ENCODE measurements at places on chromosomes 12 and 14.

- no peak for DNase-seq
These were observed 159.0 kb downstream of the DERA start for GRCh38 chr12:16070113-16070512.

- no peak for DNase-seq
These were observed 358.2 kb downstream of the DIO2 start for GRCh38 chr14:79852950-79853744.

- DNase-seq = no peak
These were observed 60.6 kb upstream of the ANO4 start for GRCh38 chr12:100733817-100734593.

DNA sequence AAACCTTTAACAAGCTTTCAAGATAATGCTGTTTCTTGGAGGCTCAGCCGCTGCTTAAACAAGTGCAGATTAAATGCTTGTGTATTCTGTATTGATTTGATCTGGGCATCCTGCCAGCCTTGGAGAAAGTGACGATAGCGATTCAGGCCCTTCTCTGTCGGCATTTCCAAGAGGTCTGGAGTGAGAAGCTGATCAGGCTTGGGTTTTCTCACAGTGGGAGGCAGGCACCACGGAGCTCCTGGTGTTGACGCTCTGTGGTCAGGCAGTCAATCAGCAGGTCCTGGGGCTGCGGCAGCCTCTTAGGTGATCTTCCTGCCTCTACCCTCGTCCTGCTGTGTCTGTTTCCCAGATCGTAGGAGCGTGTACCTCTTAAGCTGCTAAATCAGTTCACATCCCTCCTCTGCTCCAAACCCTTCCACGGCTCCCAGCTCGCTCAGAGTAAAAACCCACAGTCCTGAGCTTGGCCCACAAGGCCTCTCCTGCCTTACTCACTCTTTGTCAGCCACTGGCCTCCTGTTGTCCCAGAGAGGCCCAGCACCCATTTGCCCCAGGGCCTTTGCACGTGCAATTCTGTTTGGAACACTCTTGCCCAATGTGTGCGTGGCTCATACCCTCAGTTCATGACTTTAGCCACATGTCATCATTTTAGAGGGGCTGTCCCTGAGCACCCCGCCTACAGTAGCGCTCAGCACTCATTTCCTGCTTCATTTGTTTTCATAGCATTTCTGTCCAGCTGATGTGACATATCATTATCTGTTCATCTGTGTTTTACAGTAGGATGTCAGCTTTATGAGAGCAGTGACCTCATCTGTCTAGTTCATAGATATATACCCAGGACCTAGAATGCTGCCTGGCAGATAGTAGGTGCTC lies 155.4 kb downstream of the AACS start:
- DNase-seq = no peak

DNA sequence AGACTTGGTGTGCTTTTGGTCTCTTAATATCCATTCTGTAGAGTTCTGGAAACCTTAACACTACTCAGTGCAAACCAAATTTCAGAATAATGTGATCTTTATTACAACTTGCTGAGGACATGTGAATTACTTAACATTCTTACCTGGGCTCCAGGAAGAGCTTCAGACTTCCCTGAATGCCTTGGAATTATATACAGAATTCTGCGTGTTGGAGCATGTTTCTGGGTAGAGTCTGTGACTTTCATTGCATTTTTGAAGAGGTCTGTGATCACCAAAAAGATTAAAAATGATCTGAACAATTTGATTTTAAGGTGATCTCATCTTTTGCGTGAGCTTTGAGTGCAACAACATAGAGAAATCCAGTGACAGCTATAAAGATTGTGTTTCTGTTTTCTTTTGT lies 35.4 kb downstream of the ZDHHC17 start:
- no peak for DNase-seq

DNA sequence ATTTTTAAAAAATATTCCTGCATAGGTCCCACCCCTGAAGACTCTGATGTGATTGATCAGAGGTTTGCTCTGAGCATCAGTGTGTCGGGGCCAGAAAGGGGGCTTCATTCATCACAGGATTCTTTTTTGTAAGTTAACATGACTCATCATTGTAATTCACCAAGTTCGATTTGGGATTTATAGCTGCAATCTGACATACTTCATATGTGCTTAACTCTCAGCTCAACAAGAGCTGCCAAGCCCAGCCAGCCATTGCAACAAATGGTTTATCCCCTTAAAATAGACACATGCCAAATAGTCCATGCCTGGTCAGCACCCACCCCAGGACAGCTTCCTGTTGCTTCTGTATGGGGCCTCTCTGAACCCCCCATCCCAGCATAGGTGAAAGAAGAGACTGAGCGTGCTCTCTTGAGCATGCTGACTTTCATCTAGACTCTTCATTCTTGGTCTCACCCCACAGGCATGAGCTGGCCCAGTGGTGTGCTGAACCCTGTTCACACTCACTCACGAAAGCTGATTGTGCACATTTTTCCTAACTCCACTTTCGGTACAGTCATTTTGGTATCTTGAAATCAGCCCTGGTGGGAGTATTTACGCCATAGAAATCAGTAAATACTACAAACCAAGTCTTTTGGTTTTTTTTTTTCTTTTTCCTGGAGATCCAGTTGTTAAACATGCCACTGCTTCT lies 101.4 kb downstream of the STAB2 start:
- no peak for DNase-seq

- no peak for DNase-seq
These were observed 59.3 kb upstream of the SLC24A4 start for GRCh38 chr14:92263681-92264080.

DNA sequence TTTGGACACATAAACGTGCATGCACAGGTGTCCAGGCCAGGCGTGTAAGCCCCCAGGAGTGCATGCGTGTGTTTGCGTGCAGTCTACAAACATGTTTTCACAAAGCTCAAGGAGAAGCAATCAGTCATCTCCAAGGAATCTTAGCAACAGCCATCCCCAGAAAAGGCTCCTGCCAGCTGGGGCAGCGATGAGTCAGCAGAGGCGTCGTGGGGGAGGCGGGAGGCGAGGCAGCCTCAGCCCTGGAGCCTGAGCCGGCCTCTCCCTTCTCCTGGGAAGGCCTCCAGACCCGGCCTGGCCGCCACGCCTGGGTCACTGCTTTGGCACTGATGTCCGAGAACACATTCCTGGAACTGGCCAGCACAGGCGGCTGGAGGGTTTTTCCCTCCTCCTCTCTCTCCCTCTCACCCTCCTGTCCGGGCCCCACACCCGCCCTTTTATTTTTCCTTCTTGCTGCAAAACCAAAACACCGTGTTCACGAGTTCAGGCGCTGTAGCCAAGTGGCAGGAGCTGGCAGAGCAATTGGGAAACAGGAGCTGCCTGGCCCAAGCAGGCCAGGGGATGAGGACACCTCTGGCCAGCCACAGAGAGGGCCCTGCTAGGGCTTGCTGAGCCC lies 92.7 kb downstream of the LRRC74A start:
- no peak for DNase-seq

DNA sequence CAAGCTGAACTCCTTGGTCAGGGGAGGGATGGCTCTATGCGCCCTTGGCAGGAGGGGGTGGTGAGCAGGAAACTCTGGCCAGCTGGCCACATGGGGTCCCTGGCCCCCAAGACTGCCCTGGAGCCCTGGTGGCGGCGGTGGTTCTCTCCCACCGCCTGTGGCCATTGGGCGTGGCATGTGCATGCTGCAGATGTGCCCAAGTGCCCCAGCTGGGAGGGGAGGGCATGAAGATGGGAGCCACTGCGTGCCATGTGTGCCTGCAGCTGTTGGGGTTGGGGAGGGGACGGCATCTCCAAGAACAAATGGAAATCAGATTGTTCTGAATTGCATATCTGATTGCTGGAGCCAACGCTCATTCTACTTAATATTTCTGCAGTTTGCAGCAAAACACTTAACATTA lies 115.7 kb upstream of the IGF1 start:
- no peak for DNase-seq

DNA sequence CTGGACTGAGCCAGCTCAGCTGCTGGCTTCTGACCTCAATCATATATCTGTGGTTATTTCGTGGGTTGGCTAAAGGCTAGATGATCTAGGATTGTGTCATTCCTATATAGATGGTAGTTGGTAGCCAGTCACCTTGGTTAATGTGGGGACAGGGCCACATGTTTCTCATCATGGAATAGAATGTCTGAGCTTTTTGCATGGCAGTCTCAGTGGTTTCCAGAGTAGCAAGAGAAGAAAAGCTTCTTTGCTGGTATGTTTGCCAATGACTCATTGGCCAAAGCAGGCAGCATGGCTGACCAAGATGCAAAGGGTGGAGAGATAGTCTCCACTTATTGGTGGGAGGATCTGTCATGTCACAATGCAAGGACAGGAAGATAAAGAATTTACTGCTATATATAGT lies 746.4 kb upstream of the FLRT2 start:
- no peak for DNase-seq

DNA sequence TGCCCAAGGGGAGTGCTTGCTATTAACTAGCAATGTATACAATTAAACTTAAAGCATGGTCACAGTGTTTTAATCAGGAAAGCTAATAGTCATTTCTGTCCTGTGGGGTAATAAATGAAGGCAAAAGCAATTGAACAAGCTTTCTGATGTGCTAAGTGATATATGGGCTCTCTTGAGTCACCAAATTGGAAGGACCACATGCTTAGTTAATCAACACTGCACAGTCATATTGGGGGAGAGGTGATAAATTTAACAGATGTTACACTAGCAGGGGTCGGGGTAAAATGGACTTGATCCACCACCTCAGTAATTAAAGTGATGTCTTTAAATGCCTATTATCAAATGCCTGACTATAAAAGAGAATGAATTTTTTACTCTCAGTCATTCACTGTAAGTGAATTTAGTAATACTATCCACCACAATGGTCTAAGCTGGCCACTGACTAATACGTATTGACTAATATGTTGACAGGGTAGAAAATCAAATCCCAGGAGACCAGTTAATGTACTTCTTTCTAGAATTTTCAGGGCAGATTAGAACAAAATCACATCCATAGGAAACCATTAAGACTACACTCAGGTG lies 736.3 kb downstream of the RPS29 start:
- no peak for DNase-seq

DNA sequence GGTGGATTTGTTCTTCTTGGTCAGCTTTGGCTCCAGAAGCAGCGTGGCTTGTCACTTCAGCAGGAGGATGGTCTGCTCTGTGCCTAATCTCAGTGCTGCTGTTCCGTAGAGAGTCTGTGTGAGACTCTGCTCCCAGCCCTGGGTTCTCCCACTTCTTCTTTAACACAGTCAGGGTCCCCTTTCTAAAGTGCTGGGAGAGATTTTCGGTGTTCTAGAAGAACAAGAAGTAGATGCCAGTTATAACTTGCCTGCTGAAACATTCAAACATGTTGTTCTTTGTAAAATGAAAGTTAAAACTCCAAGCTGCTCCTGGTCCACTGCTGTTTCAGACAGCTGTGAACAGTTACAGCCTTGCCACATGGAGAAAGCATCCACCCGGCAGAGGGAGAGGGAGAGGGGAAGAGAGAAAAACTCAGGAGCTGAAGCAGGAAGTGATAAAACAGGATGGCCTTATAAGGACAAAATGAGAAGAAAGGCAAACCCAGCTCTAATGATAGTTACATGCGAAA lies 55.2 kb upstream of the CERS5 start:
- DNase-seq = no peak

GRCh38 chr12:7096979-7097378 lies 4.7 kb upstream of the C1R start:
- no peak for DNase-seq

- no peak for DNase-seq
These were observed at the start of gene BAZ1A for GRCh38 chr14:34875031-34875922. Gene BAZ1A, minus strand, starts transcription at chr14:34875360. Its CDS starts 756 bp downstream, at chr14:34874604.

DNA sequence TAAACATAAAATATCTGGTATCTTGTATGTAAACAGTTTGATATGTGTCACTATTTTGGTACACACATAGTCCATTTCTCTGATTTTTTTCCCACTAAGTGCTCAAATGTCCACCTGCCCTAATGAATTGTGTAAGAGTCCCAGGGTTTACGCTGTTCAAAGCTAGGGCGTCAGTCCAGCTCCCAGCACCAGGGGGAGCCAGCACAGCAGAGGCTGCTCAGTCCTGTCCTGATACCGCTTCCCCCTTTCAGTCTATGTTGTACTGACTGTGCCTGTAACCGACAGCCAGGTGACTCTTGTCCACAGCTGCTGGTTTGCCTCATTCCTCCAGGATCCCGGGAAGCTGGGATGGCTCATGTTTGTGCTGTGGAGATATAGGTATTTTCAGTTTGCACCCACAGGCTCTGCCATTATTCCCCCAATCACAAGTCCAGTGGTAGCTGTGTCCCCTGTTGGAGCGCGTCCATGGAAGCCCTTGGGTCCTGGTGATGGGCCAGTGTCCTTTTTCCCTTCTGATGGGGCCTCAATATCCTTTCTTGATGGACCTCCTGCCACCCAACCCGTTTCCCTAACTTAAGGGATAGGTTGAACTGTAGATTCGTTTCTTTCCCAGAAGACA lies 242.0 kb downstream of the NEDD1 start:
- DNase-seq = no peak

DNA sequence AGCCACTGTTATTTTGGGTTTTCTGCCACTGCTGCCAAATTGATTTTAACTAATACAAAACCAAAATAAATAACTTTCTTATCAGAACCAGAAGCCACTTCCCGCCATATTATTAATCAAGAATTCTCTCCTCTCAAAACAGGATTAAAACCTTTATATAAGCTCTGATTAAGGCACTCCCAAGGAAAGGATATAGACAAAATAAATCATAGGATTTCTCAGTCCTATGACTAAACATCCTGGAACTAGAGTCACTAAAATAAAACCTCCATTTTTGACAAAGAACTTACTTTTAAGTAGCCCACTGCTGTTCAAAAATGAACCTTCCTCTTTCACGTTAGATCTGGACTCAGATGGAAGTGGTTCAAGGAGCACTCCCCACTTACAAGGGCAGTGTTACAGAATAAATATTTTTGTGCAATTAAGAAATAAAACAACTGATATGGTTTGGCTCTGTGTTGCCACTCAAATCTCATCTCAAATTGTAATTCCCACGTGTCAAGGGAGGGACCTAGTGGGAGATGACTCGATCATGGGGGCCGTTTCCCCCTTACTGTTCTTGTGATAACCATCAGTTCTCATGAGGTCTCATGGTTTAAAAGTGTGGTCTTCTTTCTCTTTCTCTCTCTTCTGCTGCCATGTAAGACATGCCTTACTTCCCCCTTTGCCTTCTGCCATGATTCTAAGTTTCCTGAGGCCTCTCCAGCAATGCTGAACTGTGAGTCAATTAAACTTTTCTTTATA lies 26.4 kb downstream of the GXYLT1 start:
- no peak for DNase-seq

DNA sequence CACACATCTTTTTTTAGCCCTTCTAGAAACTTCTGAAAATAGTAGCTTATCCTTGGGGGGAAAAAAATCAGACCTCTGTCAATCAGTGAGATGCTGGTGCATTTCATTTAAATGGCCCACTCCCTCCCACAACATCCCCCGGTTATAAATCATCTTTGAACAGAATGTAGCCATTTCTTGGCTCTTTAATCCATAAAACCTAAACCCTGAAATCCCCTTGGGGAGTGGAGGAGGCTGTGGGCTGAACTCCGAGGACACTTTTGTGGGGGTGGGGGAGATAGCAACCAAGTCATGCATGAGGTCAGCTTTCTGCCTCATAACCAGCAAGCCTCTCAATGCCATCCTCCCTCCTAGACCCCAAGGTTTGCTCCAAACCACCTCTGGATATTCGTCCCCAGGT lies 21.0 kb downstream of the HRK start:
- no peak for DNase-seq

GRCh38 chr12:120514002-120514401 lies 15.0 kb downstream of the COQ5 start:
- DNase-seq = no peak
